ENCODE measurements at places on chromosomes 12 and 14.
A peak's percentile ranks its signal among the peaks of the same experiment; 100 is the strongest.

DNA sequence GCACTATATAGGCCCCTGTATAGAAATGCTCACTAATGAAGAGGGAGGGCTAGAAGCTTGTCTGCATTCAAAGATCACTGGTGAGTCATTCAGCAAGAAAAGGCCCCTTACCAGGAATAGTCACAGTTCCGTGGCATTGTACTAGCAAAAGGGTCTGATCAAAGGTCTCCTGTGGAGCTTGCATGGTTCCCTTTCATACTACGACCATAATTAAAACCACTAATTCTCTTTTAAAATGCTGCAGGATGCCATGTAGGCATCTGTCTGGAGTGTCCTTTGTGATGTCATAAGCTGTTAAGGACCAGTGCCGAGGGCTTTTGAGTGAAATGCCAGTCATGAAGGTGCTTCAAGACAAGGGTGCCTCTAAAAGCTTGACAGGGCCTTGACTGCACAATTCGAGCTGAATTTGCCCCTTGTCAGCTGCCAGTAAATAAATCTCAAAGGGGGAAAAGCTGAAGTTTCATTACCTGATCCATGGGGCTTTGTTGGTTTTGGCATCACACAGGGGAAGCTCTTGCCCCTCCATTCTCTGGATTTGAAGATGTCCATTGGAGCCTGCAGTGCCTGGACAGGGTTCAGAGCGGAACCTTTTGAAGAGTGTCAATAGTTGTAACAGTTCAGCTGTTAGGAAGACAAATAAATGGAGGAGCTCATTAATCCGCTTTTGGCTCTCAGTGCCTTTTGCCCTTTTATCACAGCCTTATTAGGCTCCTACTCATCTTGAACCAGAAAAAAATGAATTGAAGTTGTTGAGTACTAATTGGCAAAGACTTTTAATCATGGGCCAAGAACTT lies 69.1 kb downstream of the TMEM260 start:
- no peak for DNase-seq

GRCh38 chr12:108584456-108585065 lies 13.3 kb downstream of the TMEM119 start:
- no peak for DNase-seq

DNA sequence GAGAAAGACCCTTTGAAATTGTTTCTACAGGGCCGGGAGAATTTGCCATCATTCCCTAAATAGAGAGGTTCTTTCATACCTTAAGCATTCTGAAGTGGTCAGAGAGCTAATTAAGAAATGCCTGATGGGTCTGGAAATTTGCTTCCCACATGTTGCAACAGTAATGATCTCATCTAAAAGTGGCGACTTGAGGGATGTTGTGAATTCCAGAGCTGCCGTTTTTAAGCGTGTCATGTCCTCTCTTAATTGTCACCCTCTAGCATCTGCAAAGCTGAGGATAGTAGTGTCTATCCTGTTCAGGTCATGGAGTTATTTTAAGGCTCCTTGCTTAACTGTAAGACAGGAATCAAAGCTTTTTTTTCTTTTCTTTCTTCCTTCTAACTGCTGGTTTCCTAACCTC lies 60.4 kb downstream of the FOS start:
- DNase-seq, result no peak

DNA sequence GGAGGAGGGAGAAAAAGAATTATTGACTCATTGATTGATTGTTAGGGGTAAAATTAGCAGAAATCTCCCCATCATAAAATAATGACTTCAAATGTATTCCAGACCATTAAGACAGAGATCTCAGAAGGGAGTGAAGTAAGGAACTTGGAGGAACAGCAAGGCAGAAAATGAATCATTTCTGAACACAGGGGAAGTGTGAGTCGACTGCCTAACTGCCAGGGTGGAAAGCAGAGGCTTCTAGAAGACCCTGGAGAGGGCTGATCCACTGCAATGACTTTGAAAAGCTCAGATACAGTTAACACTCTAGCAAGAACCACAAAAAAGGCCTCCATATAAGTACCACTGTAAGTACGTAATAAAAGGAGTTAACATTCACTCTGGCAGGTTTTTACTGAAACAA lies 9.7 kb downstream of the GLTP start:
- DNase-seq, result no peak

- no peak for DNase-seq
Observed at GRCh38 chr12:58163021-58163420, 221.7 kb downstream of the ATP23 start.

- DNase-seq, result no peak
Observed at GRCh38 chr14:65676361-65677014, 264.0 kb downstream of the FUT8 start.

- DNase-seq, result no peak
Observed at GRCh38 chr12:110807640-110808039, 39.1 kb upstream of the CCDC63 start.

GRCh38 chr12:24840046-24840800 lies 108.7 kb downstream of the BCAT1 start:
- DNase-seq, result no peak

DNA sequence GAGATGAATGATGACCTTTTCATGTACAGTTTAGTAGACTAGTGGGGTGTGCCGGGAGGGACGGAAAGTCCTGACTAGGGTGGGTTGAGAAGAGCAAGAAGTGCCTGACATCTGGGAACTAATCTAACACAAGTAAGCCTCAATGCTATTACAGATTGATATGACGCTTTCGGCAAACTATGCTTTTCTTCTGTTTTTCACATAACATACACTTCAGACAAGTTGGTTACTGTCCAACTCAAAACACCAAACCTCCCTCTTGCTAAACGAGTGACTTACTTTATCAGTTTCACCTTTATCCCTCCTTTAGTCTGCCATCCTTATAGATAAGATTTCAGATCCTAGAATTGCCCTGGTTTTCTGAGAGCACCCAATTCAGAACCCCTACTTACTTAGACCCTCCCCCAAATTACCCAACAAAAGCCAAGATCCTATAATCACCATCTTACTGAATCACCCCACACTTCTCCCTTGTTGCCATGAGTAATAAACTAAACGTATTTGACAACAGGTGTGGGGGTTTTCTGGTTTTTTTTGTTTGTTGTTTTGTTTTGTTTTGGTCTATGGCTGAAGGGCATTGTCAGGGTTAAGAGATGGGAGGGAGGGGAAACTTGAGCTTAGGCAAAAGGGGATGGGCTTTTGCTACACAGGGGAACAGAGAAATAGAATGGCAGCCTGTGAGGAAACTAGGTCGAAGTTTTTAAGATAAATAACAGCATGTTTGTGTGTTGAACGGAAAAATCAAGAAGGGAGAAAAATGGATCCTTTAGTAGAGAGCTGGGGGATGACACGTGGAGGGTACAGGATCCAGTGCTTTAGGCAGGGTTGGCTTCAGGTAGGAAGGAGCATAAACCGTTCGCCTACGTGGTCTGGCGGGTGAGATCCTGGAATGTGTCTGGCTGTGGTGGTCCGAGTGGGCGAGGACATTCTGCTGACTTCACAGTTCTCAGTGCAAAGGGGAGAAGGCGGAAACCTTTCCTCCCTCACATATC lies 6.1 kb upstream of the PSMA3 start:
- peak; percentile 19 for DNase-seq

- DNase-seq, result no peak
Observed at GRCh38 chr14:76696791-76697190, 64.5 kb upstream of the VASH1 start.

DNA sequence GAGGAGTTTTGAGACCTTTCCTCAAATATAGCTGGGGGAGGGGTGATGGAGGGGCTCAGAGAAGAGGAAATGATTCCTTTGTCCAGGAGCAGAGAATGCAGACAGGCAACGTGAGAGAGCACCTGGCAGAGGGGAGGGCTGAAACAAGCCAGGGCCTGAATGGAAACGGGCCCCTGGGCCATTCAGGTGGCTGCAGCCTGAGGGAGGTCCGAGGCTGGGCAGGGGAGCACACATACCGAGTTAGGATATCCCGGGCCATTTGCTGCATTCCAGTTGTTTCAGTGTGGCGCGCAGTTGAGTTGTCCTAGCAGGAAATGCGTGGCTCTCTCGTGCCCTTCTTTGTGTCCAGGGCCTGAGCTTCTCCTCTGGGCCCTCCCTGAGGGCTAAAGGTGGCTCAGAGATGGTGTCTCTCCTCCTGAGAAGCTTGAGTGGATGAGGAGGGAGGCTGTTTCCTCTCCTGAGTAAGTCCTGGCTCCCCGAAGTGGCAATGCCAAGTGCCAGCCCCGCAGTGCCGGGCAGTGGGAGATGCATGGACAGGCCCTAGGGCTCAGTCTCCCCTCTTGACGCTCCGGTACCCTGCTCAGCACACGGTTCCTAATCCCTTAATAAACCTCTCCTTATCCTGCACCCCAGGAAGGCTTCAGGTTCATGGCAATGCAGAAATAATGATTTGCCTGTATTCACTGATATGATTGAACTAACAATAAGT lies 85.5 kb upstream of the VRK1 start:
- no peak for DNase-seq

DNA sequence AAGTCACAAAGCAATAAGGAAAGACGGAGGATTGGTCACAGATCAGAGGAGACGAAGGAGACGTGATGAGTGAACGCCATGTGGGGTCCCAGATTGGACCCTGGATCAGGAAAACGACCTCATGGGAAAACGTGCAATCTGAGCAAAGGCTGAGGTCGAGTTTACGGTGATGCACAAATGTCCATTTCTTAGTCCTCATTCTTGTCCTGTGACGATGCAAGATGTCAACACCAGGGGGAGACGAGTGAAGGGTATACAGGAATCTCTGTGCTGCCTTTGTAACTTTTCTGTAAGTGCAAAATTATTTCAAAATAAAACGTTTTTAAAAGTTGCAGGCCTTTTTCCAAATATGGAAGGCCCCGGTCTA lies 329.8 kb downstream of the MED13L start:
- DNase-seq, result no peak

- DNase-seq, result no peak
Observed at GRCh38 chr12:46522071-46522470, 149.5 kb upstream of the SLC38A2 start.

- no peak for DNase-seq
Observed at GRCh38 chr12:37547611-37548010, 769.0 kb upstream of the ALG10B start.

DNA sequence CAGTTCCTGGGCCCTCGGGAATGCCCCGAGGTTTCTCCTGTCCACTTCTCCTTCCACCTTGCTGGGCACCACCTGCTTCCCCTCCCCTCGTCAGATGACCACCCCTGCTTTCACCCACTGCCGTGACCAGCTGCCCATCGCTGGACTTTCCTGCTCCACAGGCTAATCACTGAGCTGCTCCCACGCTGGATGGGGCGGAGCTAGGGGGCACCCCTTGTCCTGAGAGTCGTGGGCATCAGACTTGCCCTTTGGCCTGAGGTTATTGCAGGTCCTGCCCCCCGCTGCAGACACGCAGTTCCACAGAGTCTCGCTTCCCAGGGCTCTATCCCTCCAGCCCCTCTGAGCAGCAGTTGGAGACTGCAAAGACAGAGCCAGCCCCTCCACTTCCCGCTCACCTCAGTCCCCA lies 427 bp downstream of the SLC6A12 start:
- no peak for DNase-seq

DNA sequence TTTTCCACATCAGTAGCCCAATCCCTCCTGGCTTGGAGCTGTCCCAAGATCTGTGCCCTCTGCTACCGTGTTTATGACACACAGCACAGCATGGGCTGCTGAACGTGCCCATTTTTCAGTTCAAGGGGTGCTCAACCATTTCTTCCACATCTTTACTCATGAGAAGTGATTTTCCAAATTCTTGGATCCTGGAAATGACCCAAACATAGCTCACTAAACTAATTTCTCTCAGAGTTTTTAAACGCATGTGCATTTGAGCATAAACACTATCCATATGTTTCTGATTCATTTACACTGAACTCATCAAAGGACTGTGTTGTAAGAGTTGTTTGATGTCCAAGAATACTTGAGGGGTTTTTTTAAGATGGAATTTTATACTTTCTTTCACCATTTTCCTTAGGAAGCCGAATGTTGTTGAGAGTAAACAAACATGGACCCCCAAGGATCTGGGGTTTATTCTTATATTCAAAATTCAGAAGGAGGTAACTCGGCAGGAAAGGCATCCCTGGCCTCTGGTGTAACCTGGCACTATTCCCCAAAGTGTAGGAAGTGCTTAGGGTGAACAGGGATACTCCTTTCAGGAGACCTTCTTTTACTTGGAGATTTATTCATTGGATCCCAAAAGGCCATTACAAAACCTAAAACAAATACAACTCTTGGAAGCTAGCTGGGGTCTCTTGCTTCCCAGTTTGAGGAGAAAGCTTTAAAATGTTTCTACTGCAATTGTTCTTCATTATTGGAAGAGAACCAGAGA lies 215.0 kb downstream of the BMP4 start:
- DNase-seq, result no peak

- DNase-seq, result peak; percentile 97
Observed at GRCh38 chr12:47184229-47184628, 104.5 kb upstream of the AMIGO2 start.

- DNase-seq, result no peak
Observed at GRCh38 chr14:20498622-20499021, 6.7 kb upstream of the RNASE10 start.

- DNase-seq, result peak; percentile 29
Observed at GRCh38 chr12:41521872-41522379, 333.8 kb downstream of the PDZRN4 start.

DNA sequence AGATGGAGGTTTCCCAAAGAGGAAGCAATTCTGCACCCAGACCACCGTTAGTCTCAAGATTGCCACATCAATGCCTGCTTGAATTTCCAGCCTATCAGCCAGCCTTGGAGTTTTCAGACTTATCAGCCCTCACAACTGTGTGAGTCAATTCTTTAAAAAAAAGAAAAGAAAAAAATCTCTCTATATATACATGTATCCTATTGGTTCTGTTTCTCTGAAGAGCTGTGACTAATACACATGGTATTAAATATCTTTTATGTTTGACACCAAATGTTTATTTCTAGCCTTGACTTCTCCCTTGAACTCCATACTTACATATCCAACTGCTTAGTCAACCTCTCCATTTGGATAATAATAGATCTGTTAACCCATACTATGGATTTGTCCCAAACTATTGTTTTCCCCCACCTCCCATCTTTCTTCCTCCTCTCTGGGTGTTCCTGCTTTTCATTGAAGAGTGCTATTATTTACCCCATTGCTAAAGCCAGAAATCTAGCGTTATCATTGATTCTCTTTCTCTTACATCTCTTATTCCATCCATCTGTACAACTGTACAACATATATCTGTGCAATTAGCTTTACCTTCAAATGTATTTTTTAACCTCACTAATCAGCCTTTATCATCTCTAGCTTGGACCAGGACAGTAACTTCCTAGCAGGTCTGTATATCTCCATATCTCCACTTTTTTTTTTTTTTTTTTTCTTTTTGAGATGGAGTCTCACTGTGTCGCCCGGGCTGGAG lies 22.7 kb upstream of the EID3 start:
- DNase-seq, result no peak

GRCh38 chr12:3931206-3931605 lies 58.0 kb upstream of the PARP11 start:
- DNase-seq, result no peak

GRCh38 chr12:129136694-129137325 lies 283.5 kb downstream of the GLT1D1 start:
- no peak for DNase-seq

DNA sequence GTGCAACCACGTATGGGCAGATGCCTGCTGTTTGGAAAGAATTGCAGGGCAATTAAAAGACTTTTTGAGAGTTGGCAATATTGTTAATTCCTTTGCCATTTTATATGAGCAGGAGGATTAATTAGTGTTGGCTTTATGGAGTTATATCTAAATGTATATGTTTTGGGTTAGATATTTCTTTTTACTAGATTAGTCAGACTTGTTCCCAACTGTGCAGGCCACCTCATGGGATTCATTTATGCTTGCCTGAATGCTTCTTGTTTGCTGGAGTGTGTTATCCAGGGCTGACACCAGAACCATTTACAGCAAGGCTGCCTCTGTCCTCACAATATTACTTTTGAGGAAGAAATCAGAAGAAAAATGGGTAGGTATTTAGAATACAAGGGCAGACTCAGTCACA lies 192.5 kb downstream of the KTN1 start:
- DNase-seq, result no peak

- no peak for DNase-seq
Observed at GRCh38 chr12:87870061-87870460, 159.1 kb downstream of the C12orf50 start.
